ENCODE measurements at places on chromosomes 7 and 10. TPM values are rescaled to one million over a fixed set of nuclear protein-coding genes. Genes with fewer than 3 reads are reported as not detected.

Gene DEPP1
- total RNA-seq: 83.4 TPM

Gene GDF2
- total RNA-seq: not detected

Gene FGL2
- 5.8 TPM for total RNA-seq

Gene IFIT5
- total RNA-seq: 3.2 TPM

DNA sequence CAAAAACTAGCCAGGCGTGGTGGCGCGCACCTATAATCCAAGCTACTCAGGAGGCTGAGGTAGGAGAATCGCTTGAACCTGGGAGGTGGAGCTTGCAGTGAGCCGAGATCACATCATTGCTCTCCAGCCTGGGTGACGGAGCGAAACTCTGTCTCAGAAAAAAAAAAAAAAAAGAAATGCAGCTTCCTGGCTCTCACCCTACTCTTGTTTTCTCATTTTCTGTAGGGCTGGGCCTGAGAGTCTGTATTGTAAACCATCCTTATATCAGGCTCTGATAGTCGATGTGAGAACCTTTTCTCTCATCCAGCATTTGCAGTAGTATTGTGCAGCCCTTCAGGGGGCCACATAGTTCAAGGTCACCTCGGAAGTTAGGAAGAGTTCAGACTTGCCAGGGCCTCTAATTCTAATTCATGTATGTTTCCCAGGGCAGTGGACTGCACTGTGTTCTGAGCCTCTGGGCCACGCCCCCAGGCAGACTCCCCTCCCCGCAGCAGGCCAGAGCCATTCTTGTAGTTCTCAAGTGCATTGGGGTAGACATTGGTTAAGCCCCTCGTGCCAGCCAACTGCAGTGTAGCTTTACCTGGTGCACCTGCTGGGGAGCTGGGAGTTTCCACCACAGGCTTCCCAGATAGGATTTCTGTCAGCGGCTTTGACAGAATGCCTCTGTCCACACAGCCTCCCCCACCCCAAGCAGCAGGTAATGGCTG is 38.3 kb upstream of the PDCD4 start:
- peak overlapping the region; percentile 66 for H3K27ac ChIP-seq
- peaks cover 12% of the 10 kb centered on the region for H3K36me3 ChIP-seq
- H3K4me1 ChIP-seq: peaks cover 45% of the 10 kb centered on the region
- no peak overlapping the region for H3K4me3 ChIP-seq
- H3K27me3 ChIP-seq: no peaks in the 10 kb centered on the region

DNA sequence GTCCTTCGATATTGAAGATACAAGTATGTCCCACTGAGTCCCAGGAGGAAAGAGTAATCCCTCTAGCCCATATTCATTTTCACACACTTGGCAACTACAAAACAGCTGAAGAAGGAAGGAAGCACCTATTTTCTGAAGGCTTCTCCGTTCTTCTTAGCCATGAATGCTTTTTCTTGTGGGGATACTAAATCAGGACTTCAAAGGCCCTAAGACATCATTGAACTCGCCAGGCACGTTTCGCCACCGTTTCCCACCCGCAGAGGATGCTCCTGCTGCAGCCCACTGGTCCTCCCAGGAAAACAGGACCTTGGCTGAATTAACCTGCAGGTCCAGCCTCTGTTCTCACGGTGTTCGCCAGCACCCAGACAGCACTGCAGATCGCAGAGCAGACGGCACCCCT is 561.5 kb downstream of the DNAJB6 start:
- H3K4me3 ChIP-seq: no peak overlapping the region
- H3K27me3 ChIP-seq: no peaks in the 10 kb centered on the region
- no peak for DNase-seq
- no peak overlapping the region for H3K27ac ChIP-seq
- no peaks in the 10 kb centered on the region for H3K36me3 ChIP-seq
- H3K4me1 ChIP-seq: no peaks in the 10 kb centered on the region

DNA sequence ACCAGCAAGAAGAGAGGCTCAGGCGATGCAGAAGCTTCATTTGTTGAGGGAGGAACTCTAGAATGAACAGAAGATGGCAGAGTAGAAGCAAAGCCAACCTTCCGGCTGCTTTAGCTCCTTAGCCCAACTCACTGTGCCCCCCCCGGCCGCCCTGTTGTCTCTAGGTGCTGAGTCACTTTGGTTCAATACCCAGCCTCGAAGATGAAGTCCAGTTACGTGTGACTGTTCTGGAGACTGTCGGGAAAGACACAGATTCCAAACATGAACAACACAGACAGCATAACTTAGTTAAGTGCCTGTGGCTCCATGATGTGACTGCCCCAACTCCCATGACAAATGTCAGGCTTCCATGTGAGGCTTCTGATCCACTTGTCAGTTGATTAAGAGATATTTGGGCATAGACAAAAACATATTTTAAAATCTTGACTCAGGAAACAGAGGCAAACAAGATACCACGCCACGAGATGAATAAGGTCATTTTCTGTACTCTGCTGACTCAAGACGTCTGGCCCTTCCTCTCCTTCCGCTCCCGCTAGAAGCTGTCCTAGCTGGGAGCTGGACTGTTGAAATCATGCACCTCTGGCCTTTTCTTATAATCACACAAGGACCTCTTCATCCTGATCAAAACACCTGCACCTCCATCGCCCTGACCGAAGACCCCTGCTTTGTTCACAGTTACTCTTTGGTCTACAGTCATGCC is 199.3 kb downstream of the FRMD4A start:
- no peak for DNase-seq
- no peak overlapping the region for H3K27ac ChIP-seq
- H3K4me3 ChIP-seq: no peak overlapping the region
- no peaks in the 10 kb centered on the region for H3K27me3 ChIP-seq
- H3K36me3 ChIP-seq: no peaks in the 10 kb centered on the region

GRCh38 chr7:69763513-69763912 is 165.2 kb downstream of the AUTS2 start:
- H3K4me1 ChIP-seq: peaks cover 10% of the 10 kb centered on the region
- DNase-seq: no peak
- no peaks in the 10 kb centered on the region for H3K27me3 ChIP-seq
- H3K36me3 ChIP-seq: no peaks in the 10 kb centered on the region

All from gastrocnemius medialis (tissue), 4 donors.